ENCODE measurements at places on chromosomes 7 and 10.

DNA sequence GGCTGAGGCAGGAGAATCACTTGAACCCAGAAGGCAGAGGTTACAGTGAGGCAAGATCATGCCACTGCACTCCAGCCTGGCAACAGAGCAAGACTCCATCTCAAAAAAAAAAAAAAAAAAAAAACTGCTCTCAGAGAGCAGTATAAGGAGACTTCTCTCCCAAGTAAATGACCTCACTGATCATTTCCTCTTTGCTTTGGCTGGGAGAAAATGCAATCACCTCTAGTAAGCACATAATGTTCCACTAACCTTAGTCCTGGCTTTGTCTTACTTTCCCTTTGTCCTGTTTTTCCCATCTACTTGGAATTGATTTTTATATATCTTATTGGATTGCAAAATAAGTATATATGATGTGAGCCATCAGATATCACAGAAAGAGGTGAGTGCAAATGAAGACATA, 2.5 kb downstream of the SLC25A13 start:
- no peak for DNase-seq

DNA sequence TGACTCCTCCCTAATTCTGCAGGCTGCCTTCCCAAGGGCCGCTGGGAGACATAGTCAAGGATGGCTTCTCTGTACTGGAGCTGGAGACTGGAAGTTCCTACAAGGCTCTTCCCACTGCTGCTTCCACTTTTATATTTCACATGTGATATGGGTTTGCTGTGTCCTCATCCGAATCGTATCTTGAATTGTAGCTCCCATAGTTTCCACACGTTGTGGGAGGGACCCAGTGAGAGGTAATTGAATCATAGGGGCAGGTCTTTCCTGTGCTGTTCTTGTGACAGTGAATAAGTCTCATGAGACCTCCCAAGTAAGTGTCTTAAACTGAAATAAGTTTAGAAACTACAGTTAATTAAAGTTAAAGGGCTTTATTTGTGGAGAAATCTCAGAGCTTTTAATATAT, 47.0 kb upstream of the BICC1 start:
- DNase-seq, result no peak

DNA sequence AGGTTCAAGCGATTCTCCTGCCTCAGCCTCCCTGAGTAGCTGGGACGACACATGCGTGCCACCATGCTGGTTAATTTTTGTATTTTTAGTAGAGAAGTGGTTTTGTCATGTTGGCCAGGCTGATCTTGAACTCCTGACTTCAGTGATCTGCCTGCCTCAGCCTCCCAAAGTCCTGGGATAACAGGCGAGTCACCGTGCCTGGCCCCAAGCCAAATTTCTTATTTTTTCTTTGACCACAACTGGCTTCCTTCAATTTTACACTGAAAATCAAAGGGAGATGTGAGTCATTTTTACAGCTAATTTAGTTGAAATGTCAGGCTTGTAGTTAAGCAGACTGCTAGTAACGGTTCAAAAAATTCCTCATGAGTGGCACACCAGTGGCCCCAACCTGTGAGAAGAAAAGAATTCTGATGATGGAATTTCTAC, 7.8 kb downstream of the RNF216 start:
- no peak for DNase-seq

- no peak for DNase-seq
These were observed 936 bp upstream of the REPIN1 start for GRCh38 chr7:150367677-150368095.

DNA sequence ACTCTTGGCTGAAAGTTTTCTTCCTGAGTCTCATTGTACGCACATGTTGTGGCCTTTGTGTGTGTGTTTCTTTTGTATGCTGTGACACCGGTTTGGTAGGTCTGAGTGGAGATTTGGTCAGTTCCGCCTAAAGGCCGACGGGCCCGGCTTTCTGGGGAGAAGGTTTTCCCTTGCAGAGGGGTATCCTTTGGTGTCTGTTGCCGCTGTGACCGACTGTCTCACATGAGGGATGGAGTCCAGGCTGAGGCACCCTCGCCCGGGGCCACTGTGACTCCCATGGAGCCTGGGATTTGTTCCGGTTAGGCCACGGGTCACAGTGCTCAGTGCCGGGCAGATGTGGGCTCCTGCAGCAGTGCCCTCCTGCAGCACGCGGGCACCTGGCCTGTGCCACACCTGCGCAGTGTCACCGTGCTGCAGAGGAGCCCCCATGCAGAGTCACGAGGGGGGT, 19.4 kb downstream of the INPP5A start:
- DNase-seq, result no peak

DNA sequence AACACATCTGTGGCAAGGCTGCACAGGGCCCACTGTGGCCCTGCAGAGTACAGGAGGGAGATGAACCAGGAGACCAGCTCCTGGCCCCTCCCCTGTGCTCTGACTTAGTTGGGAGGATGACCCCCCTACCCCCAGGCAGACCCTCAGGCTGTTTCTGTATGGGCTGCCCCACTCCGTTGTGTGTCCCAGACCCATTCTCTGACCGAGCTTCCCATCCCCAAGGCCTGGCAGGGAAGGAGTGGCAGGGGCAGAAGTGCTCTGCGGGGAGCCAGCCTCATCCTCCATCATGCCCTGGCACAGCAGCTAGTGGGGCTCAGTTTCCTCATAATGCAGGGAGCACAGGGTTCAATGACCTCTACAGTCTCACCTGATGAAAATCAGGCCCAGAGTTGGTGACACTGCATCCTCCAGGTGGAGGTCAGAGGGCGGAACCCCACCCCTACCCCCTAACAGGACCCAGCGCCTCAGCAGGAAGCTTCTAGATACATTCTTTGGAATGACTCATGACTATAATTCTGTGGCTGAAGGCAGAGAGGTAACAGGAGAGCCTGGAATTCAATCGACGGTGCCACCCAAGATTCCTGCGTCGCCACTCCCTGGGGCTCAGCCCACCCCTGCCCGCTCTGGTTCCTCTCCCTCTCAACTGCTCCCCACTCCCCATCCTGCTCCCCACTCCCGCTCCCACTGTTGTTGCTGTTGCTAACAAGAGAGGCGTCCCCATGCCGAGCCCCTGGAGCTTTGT, 18.2 kb downstream of the PODXL start:
- no peak for DNase-seq

GRCh38 chr10:14074062-14074884, 256.5 kb downstream of the FRMD4A start:
- DNase-seq, result no peak

GRCh38 chr10:33487014-33487776, 152.7 kb upstream of the NRP1 start:
- DNase-seq, result no peak

GRCh38 chr7:102856036-102856435, 56.8 kb upstream of the LRRC17 start:
- DNase-seq, result no peak

GRCh38 chr7:674454-675410, 51.8 kb upstream of the DNAAF5 start:
- no peak for DNase-seq

- DNase-seq, result peak; percentile 88
These were observed 11.1 kb downstream of the CAMK2G start for GRCh38 chr10:73863039-73863817.

DNA sequence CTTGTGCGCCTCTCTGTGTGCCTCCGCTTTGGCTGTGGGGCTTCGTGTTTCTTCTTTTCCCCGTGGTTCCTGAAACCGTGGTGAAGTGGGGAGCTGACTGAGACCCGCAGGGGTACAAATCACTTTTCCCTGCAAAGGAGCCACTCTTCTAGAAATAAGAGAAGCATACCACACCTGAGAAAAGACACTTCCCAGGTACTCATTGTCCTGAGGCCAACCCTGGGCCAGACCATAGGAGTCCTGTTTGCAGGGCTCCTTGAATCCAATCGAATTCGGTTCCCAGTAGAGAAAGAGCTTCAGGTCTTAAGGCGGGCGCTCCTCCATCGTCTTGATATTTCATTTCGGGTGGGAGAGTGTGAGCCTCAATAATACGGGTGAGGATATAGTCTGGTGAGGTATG, 32.4 kb upstream of the ZNF273 start:
- DNase-seq, result no peak

DNA sequence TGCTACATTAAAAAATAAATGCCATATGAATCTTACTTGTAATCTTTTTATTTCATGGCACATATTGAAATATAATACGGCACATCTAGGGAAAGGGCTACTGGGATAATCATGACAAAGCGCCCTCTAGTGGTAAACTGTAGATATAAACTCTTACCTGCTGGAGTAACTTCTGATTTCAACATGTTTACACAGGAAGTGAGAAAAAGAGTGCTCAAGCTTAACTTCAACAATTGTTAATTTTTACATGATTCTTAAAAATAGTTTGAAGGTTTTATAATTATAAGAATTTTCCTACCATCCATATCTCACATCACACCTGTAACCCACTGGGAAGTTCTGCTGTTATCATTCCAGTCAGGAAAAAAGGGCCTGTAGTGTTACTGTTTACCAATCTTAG, 2.0 kb upstream of the HEPACAM2 start:
- no peak for DNase-seq

GRCh38 chr7:21070571-21071090, 283.9 kb upstream of the SP8 start:
- DNase-seq, result no peak

DNA sequence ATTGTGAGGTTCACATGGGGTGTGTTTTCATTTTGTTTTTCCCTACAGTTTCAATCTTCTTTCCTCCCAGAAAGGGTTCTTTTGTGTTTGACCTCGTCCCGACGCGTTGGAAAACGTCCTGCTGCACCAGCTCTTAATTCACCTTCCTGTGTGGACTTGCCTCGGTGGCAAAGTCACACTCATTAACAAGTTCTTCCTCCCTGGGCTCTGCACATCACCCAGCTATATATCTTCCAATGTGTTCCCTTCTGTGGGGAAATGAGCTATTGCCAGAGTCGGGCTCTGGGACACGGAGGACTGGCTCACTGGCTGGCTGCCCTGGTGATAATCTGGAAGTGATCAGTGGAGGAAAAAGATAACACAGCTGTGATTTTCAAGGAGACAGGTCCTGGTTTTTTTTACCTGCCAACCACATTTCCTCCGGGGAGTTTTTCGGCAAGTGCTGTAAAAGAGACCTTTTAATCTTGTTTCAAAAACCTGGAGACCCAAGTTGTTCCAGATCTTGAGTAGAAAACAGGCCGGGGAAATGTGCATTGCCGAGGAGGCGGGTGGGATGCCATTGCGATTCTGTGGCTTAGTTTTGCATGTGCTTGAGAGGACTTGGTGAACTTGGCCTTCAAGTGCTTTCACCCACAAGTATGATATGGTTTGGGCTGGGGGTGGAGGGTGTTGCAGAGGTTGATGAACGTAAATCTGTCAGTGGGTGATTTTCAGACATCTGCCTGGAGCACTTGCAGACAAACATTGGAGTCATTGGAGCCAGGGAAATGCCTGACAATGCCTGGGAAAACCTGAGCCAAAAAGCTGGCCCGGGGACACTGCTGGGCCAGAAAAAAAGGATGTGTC, 96.5 kb upstream of the CREB5 start:
- DNase-seq, result no peak

GRCh38 chr10:11164551-11164802, 146.8 kb downstream of the CELF2 start:
- no peak for DNase-seq

GRCh38 chr10:11437391-11438142, 173.9 kb downstream of the USP6NL start:
- no peak for DNase-seq

DNA sequence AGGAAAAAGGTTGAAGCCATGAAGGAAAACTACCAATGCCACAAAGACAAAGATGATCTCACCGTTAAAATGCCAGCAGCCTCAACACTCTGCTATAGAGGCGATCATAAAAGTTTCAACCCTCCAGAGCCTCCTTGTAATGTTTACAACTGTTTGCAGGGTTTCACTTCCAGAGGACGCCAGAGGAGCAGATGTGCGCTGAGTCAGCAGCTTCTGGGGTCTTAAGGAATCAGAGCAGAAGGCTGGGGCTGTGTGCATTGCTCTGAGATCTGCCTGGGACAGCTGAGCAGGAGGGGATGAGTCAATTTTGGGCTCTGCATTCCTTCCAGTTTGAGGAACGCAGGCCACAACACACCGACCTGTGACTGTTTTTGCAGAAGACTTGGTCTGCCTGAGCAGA, 98.3 kb downstream of the TMEM130 start:
- DNase-seq, result no peak

- no peak for DNase-seq
These were observed 5.0 kb upstream of the LGI1 start for GRCh38 chr10:93752761-93753160.

GRCh38 chr10:85597006-85597405, 769.6 kb downstream of the GRID1 start:
- no peak for DNase-seq

GRCh38 chr7:14236834-14237233, 247.4 kb upstream of the ETV1 start:
- no peak for DNase-seq

- DNase-seq, result no peak
These were observed 17.2 kb downstream of the BTBD16 start for GRCh38 chr10:122288262-122288661.

- DNase-seq, result no peak
These were observed 2.8 kb downstream of the EFCAB10 start for GRCh38 chr7:105578496-105578895.

DNA sequence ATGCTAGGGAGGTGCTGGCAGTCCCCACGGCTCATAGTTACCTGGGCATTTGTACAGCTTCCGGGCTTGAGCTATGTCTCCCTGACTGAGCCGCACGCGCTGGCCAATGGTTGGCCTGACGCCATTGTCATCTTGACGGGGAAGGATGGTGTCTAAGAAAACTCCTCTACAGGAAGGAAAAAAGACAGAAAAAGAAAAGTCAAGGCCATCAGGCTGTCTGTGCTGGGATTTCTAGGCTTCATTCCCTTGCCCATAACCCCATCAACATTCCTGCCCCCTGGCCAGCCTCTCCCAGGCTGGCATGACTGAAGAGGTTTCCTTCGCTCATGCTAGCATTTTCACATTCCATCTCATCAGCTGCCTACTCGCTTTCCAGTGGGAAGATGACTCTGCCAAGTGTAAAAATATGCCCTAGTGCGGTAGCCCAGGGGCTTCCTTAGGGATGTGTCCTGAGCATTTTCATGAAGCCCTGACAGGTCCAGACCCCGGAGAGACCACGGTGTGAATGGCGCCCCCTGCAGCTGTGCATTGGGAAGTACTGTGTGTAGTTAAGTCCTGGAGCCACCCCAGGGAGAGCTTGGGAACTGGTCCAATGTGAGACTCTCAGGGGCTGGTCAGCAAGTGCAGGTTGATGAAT, 54.5 kb upstream of the OPALIN start:
- DNase-seq, result peak; percentile 53

- no peak for DNase-seq
These were observed 305.5 kb downstream of the DNAJB9 start for GRCh38 chr7:108875139-108875538.

GRCh38 chr7:36303202-36304098, 86.2 kb upstream of the ANLN start:
- no peak for DNase-seq

- DNase-seq, result no peak
These were observed 81.5 kb downstream of the RTKN2 start for GRCh38 chr10:62186999-62187675.
